ENCODE measurements at places on chromosomes 3 and 15. TPM values are rescaled to one million over a fixed set of nuclear protein-coding genes. Genes with fewer than 3 reads are reported as not detected.

- DNase-seq, result no peak
Observed at GRCh38 chr3:192373586-192373985, 353.8 kb downstream of the FGF12 start.

- no peak for DNase-seq
Observed at GRCh38 chr15:96011136-96011535, 319.4 kb upstream of the NR2F2 start.

GRCh38 chr3:184238246-184238818 is 8.9 kb downstream of the VWA5B2 start:
- DNase-seq, result no peak

- DNase-seq, result no peak
Observed at GRCh38 chr15:57235873-57236272, 140.4 kb upstream of the CGNL1 start.

The OR5K4 gene
- not detected for polyA plus RNA-seq

The SLC25A20 gene
- polyA plus RNA-seq, result 65.2 TPM

The ZCWPW2 gene
- polyA plus RNA-seq, result 0.25 TPM

The RAB6B gene
- polyA plus RNA-seq, result 19.7 TPM
